Activated CD4-positive, alpha-beta T cell treated with anti-CD3 and anti-CD28 coated beads, Interleukin-2, amount 50 U/mL, for 24 hours (primary cell): ENCODE measurements at places on chromosomes 3 and 15.
A peak's percentile ranks its signal among the peaks of the same experiment; 100 is the strongest.

DNA sequence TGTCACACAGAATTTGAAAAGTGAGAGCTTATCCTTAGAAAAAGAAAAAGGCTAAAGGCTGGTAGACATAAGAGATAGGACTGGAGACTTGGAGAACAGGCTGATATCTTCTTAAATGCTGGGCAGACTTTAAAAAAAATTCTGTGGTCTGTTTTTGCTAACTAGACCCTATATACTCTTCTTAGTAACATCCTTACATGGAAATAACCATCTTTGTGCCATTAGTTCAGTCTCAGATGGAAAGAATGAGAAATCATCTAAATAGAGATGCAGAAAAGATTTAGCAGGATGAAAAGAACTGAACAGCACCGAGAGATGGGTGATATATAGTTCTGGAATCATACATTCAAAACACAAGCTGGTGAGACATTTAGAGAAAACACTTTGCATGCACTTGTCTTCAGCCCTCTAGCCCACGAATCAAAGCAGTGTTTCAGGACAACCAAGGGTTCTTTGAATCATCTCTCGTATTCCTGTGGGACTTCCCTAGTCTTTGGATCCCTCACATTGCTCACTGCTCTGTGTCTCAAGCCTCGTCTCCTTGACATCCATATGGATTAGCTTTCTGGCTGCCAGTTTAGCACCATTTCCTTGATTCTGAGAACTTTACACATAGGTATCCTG, 93.0 kb upstream of the LYSMD4 start:
- peak; percentile 25 for DNase-seq

GRCh38 chr3:94069194-94069813, 6.4 kb downstream of the NSUN3 start:
- DNase-seq = no peak

- no peak for DNase-seq
These were observed 14.3 kb upstream of the LIMD1 start for GRCh38 chr3:45580112-45580765.

DNA sequence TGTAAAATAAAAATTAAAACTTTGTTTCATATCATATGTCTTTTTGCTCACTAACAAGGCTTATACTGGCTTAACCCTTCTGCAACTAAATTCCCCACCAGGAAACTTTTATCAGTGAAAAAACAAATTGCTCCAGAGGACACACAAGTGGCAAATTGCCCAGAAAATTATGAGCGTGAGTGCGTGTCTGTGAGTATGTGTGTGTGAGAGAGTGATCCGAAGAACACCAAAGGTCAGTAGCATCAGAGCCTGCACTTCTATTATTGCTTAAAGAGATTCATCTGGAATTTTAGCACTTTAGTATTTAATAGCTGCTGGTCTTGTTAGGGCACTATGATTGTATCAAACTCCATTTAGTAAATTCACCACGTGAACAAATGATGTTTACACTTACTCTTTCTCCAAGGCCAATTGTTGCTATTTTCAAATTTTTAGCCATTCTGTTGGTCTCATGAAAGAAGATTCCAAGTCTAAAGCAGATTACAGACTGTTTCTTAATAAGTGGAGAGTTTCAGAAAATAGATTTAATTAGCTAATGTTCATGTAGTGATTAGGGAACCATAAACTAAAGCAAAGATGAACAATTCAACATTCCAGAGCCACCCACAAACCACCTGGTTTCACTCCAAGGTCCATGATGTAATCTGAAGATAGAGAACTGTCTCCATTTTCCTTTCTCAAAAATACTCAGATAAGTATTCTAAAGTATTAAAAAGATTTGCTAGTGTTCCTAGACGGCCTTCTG, 91.1 kb upstream of the IL12A start:
- DNase-seq = no peak

- DNase-seq = no peak
These were observed 26.4 kb downstream of the CBLB start for GRCh38 chr3:105842449-105842848.

DNA sequence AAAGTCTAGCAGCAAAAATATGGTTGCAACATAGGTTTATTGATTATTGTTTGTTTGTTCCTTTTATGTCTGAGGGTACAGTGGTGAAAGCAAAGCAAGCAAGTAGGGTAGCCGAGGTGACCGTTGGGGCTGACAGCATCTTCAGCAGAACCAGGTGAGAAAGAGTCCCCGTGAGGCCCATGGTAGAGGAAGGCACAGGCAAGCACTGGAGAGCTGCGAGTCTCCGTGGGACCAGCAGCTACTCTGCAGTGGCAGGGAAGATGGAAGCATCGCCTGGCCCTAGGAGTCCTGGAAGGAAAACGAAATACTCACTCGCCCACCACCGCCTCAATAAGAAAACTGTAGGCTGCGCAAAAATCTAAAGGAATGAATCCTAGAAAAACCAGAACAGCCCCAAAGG, 25.3 kb upstream of the GABRA5 start:
- DNase-seq = no peak

DNA sequence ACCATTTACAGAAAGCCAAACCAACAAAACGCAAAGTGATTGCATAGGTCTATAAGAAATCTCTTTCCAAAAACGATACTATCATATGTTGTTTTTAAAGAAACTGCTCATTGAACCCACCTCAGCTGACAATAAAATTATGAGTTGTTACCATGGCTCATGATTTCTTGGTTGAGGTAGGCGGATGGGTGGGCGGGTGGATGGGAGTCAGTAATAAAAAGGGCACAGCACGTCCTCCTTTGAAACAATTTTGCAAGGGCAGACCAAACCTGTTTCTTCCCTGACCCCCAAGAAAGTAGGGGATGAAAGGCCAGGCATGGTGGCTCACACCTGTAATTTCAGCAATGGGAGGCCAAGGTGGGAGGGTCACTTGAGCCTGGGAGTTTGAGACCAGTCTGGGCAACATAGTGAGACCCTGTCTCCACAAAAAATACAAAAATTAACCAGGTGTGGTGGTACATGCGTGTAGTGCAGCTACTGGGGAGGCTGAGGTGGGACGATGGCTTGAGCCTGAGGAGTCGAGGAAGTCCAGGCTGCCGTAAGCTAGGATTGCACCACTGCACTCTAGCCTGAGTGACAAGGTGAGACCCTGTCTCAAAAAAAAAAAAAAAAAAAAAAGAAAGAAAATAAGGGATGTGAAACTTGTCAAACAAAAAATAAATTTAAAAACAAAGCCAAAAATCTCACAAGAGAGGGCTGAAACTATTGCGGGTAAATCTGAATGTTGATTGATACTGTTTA, 2.1 kb downstream of the ABHD10 start:
- no peak for DNase-seq

GRCh38 chr15:101250341-101250831, 1.5 kb downstream of the CHSY1 start:
- DNase-seq = no peak

GRCh38 chr3:45092132-45093031, 53.8 kb downstream of the CDCP1 start:
- no peak for DNase-seq

DNA sequence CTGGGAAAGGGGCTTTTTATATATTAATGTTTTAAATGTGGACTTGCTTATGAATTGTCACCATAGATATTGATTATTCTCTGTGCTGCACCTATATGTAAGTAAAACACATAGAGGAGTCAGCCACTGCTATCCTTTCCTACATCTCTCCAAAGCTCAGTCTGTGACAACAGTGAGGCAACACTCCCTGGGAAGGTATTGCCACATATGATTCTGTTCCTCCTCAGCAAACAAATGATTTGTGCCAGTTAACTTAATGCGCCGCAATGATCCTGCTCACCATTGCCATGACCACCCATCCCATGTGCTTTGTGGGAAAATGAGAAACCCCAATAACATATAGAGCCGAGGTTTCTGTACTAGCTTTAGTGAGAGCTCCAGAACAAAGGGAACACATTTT, 75.1 kb upstream of the FBN1 start:
- DNase-seq = no peak

DNA sequence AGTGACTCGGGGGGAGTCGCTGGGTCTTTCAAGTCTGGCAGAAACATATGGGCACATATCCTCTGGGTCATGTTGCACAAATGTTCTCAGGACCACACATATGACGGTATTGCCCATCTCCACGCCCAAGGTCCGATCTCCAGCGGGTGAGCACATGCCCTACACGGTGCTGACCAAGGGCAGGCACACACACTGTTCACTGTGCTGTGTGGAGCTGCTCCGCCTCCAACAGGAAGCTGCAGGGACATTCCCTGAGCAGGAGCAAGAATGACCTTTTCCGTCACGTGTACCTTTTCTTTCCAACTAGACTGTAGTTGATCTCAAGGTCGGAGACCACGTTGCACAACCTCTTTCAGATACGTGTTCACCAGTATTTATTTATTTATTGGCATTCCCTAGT, 41.7 kb upstream of the B3GNT5 start:
- DNase-seq = no peak

DNA sequence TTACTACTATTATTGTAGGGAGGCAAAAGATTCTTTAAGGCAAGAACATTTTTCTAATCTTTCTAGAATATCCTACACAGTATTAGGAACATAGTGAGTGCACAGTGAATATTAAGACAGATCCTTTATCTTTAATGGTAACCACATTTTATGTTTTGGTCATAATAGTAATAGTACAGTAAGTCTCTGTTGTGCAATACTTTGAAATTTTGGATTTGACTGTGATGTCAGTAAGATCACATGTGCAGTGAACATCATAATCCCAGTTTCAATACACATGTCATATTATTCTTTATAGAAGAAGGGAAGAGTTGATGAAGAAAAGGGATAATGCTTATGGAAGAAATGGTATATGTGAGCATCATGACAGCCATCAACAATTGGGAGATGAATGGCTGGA, 10.7 kb downstream of the STT3B start:
- no peak for DNase-seq

DNA sequence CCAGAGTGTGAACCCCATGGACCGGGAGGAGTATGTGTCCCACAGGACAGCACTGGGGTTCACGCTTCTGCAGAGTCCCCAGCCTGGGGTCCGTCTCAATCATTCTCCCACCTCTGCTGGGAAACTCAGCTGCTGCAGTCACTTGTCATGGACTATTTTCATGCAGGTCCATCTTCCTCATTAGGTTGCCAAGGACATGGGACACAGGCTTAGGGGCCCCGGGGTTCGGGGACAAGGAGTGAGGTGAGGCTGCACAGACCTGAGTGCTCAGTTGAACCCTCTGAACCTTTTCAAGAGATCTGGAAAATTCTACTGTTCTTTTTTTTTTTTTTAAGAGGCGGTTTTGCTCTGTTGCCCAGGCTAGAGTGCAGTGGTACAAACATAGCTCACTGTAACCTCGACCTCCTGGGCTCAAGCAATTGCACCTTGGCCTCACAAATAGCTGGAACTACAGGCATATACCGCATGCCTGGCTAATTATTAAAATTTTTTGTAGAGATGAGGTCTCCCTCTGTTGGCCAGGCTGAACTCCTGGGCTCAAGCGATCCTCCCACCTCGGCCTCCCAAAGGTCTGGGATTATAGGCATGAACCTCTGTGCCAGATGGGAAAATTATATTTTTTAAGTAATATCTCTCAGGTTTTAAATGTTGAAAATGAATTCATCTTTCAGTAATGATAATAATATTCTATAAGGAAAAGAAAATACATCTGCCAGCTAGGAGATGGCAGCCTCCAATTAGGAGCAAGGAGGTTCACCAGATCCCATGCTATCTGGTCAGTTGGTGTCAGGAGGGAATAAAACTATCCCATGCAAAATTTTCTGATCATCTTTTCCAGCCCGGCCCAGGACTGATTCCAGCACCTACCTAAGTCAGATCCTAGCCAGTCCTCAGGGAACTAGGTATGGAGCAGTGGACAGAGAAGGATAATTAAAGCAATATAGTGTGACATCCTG, 45.2 kb downstream of the RPN1 start:
- DNase-seq = no peak

- DNase-seq = no peak
These were observed 10.7 kb downstream of the ITGB5 start for GRCh38 chr3:124876401-124876878.

- no peak for DNase-seq
These were observed 7.3 kb upstream of the ATP2B2 start for GRCh38 chr3:10512687-10513086.

- no peak for DNase-seq
These were observed 20.6 kb downstream of the ARHGAP31 start for GRCh38 chr3:119314821-119315220.

- no peak for DNase-seq
These were observed 100.5 kb downstream of the XXYLT1 start for GRCh38 chr3:195170496-195170895.

DNA sequence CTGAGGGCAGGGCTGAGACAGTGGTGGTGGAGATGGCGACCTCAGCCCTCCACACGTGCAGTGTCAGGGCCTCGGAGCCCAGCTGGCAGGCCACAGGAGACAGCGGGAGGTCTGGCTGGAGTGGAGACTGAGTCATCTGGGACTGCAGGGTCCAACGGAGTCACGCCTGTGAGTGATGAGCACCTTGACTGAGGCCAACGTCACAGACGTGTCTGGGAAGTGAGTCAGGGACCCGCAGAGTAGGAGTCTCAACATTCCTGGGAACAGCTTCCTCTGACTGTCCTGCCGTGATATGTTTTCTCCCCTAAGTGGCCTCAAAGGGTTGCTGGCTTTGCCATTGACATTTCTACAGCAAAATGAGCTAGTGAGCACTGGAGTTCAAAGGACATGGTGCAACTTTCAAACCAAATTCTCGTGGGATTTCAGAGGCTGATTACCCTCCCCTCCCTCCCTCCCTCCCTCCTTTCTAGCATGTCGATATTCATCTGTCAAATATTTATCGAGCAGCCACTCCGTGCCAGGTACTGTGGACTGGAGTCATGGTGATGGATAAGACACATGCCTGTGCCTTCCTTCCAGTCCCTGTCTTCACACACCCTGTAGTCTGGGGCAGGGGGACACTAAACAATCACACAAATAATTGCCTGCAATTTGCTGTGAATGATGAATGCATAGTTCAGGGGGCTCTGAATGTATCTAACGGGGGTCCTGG, 53.3 kb upstream of the AMOTL2 start:
- DNase-seq = no peak

- peak; percentile 52 for DNase-seq
These were observed 192.6 kb upstream of the LYSMD4 start for GRCh38 chr15:99925661-99926461.

- no peak for DNase-seq
These were observed 1178.7 kb upstream of the GBE1 start for GRCh38 chr3:82940124-82940523.
